Dorsolateral prefrontal cortex (tissue), 122 donors: ENCODE measurements at places on chromosomes 13 and 19. TPM values are rescaled to one million over a fixed set of nuclear protein-coding genes. Genes with fewer than 3 reads are reported as not detected.

Gene DPRX
- total RNA-seq, result not detected

Gene POGLUT2
- total RNA-seq, result 4.7 TPM

Gene LSM4
- total RNA-seq, result 63.7 TPM

Gene SIX5
- 8.3 TPM for total RNA-seq

Gene NANOS3
- 17.4 TPM for total RNA-seq

Gene SHKBP1
- total RNA-seq, result 15.7 TPM

Gene ZNF541
- total RNA-seq, result 1.4 TPM

Gene LAIR1
- 20.1 TPM for total RNA-seq

Gene C19orf67
- total RNA-seq, result not detected

Gene MPHOSPH8
- 80.8 TPM for total RNA-seq

Gene IGFL4
- 15.4 TPM for total RNA-seq

Gene DCLK1
- total RNA-seq, result 166 TPM

Gene TEX29
- 6.0 TPM for total RNA-seq

Gene CCDC122
- 5.3 TPM for total RNA-seq

Gene CERS1
- total RNA-seq, result 131 TPM

Gene IRGC
- total RNA-seq, result not detected

Gene TNPO2
- total RNA-seq, result 161 TPM

Gene SIGLEC10
- total RNA-seq, result 6.4 TPM

Gene CHMP2A
- 80.7 TPM for total RNA-seq

Gene CBARP
- 22.7 TPM for total RNA-seq

Gene KASH5
- total RNA-seq, result not detected

Gene OR2Z1
- not detected for total RNA-seq

Gene OR1M1
- total RNA-seq, result not detected

Gene KANK3
- total RNA-seq, result 14.9 TPM

Gene PPP1R12C
- 152 TPM for total RNA-seq

Gene DMKN
- 14.3 TPM for total RNA-seq

Gene INSL3
- 0.72 TPM for total RNA-seq

Gene HCN2
- 132 TPM for total RNA-seq

Gene SPTBN4
- total RNA-seq, result 195 TPM

Gene ZNF471
- 25.0 TPM for total RNA-seq

Gene ZNF575
- 7.0 TPM for total RNA-seq

Gene LPAR2
- total RNA-seq, result 8.7 TPM

Gene SERPINE3
- total RNA-seq, result not detected

Gene C19orf81
- 8.1 TPM for total RNA-seq

Gene PTGER1
- 1.4 TPM for total RNA-seq
